ENCODE measurements at places on chromosomes 6 and 20.

- DNase-seq: no peak
Observed at GRCh38 chr6:17039266-17039665, 62.6 kb upstream of the STMND1 start.

DNA sequence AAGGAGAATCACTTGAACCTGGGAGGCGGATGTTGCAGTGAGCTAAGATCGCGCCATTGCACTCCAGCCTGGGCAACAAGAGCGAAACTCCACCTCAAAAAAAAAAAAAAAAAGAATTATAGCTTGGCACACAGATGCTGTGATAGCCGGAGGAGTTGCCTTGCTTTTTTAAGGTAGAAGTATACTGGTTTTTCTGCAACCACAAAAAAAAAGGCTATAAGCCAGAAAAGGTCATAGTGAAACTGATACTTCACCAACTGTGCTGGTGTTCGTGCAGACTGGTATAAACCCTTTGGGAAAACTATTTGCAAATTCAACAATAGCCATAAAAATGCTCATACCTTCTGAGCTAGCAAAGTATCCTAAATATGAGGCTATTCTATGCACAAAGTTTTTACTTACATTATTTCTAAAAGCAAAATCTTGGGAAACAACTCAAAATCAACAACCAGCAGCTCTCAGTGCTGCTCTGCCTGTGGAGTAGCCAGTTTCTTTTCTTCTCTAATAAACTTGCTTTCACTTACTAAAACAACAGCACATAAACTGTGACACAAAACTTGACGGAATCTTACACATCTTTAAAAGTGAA lies 44.0 kb downstream of the B4GALT5 start:
- no peak for DNase-seq

DNA sequence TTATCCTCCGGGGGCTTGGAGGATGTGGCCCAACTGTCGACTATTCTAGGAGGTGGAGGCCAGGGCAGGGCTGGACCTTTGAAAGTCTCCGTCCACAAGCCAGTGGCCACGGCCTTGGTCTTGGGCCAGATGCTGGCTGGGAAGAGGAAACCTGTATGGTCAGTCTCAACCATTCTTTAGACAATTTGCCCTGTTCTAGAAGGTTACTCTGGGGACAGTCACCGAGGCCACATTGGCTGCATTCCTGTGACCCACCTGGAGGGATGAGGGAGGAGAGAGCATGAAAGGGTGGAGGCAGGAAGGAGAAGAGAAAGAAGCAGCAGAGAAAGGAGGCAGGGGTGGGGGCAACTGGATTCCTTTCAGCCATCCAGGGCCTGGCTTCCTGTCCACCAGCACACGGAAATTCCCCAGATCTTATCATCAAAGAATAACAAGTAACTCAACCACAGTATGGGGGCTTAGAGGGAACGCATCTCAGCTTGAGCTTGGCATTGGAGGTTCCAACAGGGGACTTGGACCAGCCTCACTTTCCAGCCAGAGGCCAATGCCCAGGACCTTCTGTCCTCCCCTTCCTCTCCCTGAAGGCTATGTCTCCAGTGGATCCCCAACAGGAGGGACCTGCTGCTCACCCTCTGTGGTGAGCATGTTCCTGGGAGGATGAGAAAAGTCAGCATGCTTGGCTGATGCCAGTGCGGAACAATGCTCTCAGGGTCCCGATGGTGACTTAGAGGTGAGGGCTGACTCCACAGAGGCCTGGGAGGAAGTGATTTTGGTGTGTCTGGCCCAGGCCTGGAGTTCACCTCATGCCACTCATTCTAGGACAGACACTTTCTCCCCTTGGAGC lies 30.4 kb downstream of the TGM2 start:
- DNase-seq: no peak

- peak; percentile 86 for DNase-seq
Observed at GRCh38 chr20:24994470-24995368, 2.2 kb upstream of the APMAP start.

DNA sequence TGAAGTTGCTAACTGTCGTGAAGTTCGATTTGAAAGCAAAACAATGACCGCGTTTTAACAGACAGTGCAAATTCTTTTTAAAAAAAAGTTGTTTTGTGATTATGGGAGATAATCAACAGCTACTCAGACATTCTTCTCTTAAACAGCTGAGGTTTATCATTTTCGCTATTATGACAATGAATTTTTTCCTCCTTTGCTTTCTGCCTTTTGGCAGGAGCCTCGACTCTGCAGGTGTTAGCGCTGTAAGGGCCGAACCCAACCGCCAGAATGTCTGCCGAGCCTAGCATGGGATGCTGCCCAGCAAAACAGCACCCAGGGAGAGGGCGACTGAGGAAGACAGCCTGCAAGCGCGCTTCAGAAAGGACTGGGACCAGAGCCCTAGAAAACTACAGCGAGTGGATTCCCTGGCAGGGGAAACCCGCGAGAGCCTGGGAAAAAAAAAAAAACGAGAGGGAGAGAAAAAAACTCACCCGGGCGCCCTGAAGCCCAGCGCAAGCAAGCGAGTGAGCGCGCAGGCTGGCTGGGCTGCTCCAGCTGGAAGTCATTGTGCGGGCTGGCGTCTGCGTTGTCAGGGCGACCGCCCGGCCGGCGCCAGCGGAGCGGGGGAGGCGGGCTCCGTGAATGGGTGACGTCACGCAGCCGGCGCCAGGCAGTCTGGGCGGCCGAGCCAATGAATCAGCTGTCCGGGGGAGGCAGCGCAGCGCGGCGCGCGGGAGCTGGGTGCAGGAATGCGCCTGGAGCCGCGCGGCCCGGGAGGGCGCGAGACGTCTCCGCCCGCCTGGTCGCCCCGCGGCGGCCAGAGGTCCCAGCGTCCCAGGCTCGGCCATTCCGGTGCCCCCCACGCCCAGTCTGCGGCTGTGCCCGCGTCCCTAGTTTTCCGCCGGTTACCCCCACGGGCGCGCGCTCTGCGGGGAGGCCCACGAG lies 32.7 kb upstream of the ID4 start:
- peak; percentile 98 for DNase-seq

DNA sequence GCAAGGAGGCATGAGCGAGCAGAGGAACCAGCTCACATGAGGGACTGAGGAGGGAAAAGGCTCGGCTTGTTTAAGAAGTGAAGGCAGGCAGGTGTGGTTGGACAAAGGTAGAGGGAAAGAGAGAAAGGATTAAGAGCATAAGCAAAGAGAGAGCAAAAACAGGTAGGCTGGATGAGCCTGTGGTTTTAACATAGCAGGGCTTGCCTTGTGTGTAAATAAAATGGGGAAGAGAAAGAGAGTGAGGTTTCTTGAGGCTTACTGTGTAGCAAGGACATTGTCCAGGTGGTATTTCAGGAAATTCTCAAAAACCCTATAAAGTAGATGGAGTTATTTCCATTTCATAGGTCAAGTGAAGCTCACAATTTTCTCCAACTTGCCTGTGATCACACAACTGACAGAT lies 93.9 kb upstream of the HDAC2 start:
- no peak for DNase-seq

Measured in nephron progenitor cell (in vitro differentiated cells).